ENCODE measurements at places on chromosomes 7 and 10. TPM values are rescaled to one million over a fixed set of nuclear protein-coding genes. Genes with fewer than 3 reads are reported as not detected.

SLC26A5 gene
- total RNA-seq, result not detected

LAMB1 gene
- total RNA-seq, result 219 TPM

HYAL4 gene
- total RNA-seq, result 2.2 TPM

SCART1 gene
- total RNA-seq, result 5.0 TPM

CXCL12 gene
- not detected for total RNA-seq

CNTNAP2 gene
- total RNA-seq, result not detected

VGF gene
- 0.54 TPM for total RNA-seq

UNC5B gene
- total RNA-seq, result 15.0 TPM

IPMK gene
- total RNA-seq, result 8.7 TPM

H2BK1 gene
- not detected for total RNA-seq

KLF14 gene
- not detected for total RNA-seq

ASAH2 gene
- total RNA-seq, result 1.2 TPM

MRLN gene
- total RNA-seq, result not detected

LOXL4 gene
- not detected for total RNA-seq

C10orf62 gene
- total RNA-seq, result not detected

NRP1 gene
- 226 TPM for total RNA-seq

FAM25C gene
- not detected for total RNA-seq

NRF1 gene
- total RNA-seq, result 14.3 TPM

TRIM24 gene
- total RNA-seq, result 11.2 TPM

AP5Z1 gene
- total RNA-seq, result 41.5 TPM
